ENCODE measurements at places on chromosomes 1 and 21.
A peak's percentile ranks its signal among the peaks of the same experiment; 100 is the strongest.

- H3K27ac ChIP-seq = peak overlapping the region; percentile 69
- no peaks in the 10 kb centered on the region for H3K27me3 ChIP-seq
- H3K4me1 ChIP-seq = peaks cover 31% of the 10 kb centered on the region
- H3K4me3 ChIP-seq = peak overlapping the region; percentile 22
- no peak for DNase-seq
- H3K36me3 ChIP-seq = no peaks in the 10 kb centered on the region
Measured at GRCh38 chr1:243718893-243719292, 131.2 kb downstream of the AKT3 start.

GRCh38 chr1:168979276-168979675 is 127.2 kb upstream of the ATP1B1 start:
- H3K27me3 ChIP-seq = no peaks in the 10 kb centered on the region
- peaks cover 9% of the 10 kb centered on the region for H3K4me1 ChIP-seq
- no peak overlapping the region for H3K4me3 ChIP-seq

- no peaks in the 10 kb centered on the region for H3K27me3 ChIP-seq
- no peak overlapping the region for H3K4me3 ChIP-seq
- no peaks in the 10 kb centered on the region for H3K36me3 ChIP-seq
- H3K27ac ChIP-seq = no peak overlapping the region
- DNase-seq = no peak
- H3K4me1 ChIP-seq = peaks cover 1% of the 10 kb centered on the region
Measured at GRCh38 chr1:171213559-171214454, 28.7 kb downstream of the FMO2 start.

GRCh38 chr1:173427146-173428054 is 49.7 kb upstream of the PRDX6 start:
- H3K4me3 ChIP-seq = no peak overlapping the region
- H3K4me1 ChIP-seq = peaks cover 65% of the 10 kb centered on the region
- no peaks in the 10 kb centered on the region for H3K27me3 ChIP-seq
- H3K27ac ChIP-seq = no peak overlapping the region
- DNase-seq = no peak
- H3K36me3 ChIP-seq = no peaks in the 10 kb centered on the region

- no peaks in the 10 kb centered on the region for H3K4me1 ChIP-seq
- no peaks in the 10 kb centered on the region for H3K27me3 ChIP-seq
- no peak overlapping the region for H3K4me3 ChIP-seq
- H3K27ac ChIP-seq = no peak overlapping the region
Measured at GRCh38 chr1:174276087-174276486, 116.8 kb downstream of the RABGAP1L start.

- DNase-seq = no peak
- H3K36me3 ChIP-seq = no peaks in the 10 kb centered on the region
- H3K4me3 ChIP-seq = no peak overlapping the region
- peaks cover 56% of the 10 kb centered on the region for H3K27me3 ChIP-seq
Measured at GRCh38 chr1:9649769-9650168, 1.8 kb upstream of the PIK3CD start.

Data from Calu3 (cell line).